NCI-H510A (cell line): ENCODE measurements at places on chromosomes 2 and 18.

GRCh38 chr2:401019-401679 lies 113.3 kb upstream of the ALKAL2 start:
- no peak for DNase-seq

- DNase-seq = peak; percentile 64
Observed at GRCh38 chr2:5696945-5697521, 4.8 kb downstream of the SOX11 start.

GRCh38 chr2:26454561-26455001 lies 23.3 kb downstream of the OTOF start:
- DNase-seq = no peak

- no peak for DNase-seq
Observed at GRCh38 chr2:37669446-37669845, 2.0 kb downstream of the CDC42EP3 start.

GRCh38 chr2:41847744-41848441 lies 199.9 kb upstream of the PKDCC start:
- DNase-seq = no peak

DNA sequence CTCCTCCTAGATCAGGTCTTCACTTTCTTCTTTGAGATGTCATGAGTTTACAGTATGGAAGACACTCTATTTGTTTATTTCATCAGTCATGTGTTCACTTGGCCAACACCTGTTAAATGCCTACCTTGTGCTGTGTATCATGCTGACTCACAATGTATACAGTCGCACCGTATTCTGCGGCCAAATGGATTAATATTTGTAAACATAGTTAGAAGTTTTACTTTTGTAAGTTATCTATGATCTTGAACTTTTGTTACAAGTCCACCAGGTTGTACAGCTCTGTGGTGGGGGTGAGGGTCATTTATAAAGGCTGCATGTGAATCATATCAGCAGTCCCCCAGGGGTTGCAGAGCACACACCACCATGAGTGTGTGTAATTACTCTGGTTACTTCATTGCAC lies 408.7 kb upstream of the NRP2 start:
- no peak for DNase-seq

DNA sequence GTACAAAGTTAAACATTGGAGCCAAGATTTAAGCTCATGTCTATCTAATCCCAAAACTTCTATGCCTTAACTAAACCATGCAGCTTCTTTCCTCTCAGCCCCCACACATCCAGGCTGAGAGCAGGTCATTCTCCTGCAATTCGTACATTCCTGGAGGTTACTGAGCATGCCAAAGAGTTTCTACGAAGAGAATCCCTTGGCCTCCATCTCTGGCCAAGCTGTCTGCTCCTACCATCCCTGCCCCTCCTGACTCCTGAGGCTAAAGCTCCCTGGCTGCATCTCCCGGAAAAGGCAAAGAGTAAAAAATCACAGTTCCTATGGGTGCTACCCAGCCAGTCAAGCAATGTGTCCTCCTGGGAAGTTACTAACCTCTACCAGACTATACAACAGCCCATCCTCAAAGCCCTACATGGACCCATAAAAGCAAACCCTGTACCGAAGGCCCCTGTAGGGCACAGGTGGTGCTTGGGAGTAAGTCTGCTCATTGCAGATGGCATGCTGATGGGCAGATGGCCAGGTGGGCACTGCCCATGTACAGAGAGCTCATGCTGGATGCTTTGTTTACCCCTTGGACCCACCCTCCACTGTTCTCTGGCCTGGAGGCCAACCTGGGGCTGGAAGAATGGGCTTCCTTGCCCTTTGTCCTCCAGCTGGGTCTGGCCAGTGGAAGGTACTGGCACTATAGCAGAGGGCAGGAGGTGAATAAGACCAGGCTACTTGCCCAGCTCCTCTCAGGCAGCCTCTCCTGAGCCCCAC lies 99.5 kb downstream of the TTC32 start:
- DNase-seq = no peak

DNA sequence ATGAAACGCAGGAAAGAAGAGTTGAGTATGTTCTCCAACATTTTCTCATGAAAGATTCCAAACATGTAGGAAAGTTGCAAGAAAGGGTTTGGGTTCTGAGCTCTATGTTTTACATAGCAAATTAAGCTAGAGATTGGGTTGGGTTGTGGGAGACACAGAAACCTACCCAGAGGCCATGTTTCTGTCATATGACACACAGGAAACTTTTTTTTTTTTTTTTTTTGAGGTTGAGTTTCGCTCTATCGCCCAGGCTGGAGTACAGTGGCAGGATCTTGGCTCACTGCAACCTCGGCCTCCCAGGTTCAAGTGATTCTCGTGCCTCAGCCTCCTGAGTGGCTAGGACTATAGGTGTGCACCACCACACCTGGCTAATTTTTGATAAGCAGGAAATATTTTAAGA lies 57.6 kb downstream of the DOCK10 start:
- DNase-seq = no peak
